ENCODE measurements at places on chromosomes 13 and 19.

DNA sequence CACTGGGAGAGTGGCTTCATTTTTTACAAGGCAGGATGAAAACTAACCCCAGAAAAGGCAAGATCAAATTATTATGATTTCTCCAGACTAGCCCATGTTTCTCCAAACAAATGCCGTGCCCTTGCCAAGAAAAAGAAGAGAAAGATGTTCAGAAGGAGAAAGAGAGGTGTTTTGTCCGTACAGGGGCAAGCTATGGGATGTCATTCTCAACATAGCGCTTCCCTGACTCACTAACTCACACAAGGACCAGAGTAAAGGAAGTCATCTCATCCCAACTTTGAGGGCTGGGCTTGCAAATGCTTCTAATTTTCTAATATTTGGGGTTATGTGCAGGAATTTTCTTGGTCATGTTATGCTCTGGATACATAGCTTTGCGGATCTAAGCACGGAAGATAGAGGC is 224.2 kb upstream of the MAB21L1 start:
- DNase-seq: no peak

GRCh38 chr13:37163641-37164265 is 58.3 kb upstream of the CSNK1A1L start:
- DNase-seq: no peak

DNA sequence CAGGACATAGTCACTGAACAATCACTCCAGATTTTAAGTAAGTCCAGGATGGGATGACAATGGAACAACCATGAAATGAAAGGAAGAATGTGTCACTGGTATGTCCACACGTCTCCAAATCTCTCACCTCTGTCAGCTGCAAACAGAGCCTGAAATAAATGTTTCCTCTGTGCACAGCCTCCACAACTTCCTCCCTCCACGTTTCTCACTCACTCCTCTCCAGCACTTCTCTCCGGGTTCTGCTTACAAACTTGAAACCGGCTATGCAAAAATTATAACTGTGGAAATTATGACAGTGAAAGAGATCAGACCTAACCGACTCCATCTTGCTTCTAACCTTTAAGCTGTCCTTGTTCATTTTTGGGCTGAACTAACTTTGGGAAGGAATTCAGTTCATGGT is 35.0 kb upstream of the ALOX5AP start:
- DNase-seq: no peak

DNA sequence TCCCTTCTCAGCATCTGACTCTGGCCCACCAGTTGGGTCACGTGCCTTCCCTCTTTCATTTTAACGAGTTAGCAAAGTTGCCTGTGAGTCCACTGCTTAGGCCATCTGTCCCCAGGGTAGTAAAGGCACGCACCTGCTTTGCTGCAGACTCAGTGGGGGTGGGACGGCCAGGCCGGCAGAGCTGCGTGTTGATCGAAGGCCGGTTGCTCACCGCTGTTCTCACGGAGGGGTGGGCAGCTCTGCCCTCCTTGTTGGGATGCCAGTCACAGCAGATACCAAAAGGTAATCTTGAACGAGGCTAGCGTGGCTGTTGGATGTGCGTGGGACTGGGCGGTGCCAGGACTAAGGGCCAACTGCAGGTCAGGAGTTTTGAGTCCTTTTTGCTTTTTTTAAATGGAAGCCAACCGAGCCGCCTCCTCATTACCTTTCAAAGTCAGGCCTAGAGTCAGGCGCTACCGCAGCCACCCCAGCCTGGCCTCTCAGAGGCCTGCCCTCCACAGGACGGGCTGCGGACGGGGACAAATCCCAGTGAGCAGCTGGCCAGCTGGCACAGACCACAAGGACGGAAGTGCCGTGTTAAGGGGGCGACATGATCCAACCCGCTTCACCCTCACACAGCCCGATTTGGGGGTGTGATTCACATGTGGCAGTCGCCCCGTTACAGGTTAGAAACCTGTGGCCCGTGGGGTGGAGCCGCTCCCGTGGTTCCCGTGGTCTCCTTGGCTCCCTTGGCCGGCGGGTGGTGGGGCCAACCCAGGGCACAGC is 20.6 kb downstream of the ADPRHL1 start:
- DNase-seq: no peak

DNA sequence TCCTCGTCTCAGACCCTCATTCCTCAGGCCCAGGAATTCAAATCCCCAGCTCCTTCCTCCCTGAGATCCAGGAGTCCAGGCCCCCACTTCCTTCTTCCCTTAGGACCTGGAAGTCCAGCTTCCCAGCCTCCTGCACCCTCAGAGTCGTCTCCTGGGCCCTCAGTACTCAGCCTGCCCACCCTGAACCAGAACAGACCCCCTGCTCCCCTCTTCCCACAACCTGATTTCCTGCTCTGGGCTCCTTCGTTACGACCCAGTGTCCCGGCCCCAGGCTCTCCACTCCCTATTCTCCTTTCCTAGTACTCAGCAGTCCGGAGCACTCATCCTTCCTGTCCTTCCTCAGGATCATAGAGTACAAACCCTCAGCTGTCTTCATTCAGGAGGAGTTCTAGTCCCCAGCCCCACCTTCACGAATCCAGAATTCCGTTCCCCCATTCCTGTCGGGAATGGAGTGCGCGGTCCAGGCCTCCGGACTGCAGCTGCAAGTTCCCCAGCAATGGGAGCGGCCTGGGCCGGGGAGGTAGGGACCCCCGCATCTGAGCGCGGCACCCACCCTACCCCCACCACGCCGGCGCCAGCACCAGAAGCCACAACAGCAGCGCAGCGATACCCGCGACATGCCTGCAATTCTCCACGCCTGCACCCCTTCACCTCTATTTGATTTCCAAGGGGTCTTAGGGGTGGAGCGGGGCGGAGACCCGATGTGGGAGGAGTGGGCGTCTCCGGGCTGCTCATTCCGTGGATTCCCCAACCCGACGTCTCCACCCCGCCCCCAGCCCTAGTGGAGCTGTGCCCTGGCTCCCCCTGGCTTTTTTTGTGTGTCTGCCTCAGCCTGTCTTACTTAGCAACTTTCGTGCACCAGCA is 12.7 kb downstream of the EGLN2 start:
- DNase-seq: no peak

DNA sequence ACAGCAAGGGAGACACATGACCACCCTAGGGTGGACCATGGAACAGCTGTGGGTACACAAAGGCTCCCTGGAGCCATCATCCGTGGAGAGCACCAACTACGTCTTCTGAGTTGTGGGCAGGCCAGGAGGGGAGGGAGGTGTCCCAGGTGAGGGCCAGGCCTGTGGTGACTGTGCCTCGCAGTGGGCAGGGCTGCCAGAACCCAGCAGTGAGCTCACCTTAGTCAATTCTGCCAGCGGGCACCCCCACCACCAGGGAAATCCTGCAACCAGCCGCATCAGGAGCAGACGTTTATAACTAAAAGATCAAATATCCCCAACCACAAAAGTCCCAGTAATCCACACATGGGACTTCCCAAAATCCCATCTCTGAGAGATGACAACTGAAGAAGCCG is 19.6 kb downstream of the ELL start:
- no peak for DNase-seq

DNA sequence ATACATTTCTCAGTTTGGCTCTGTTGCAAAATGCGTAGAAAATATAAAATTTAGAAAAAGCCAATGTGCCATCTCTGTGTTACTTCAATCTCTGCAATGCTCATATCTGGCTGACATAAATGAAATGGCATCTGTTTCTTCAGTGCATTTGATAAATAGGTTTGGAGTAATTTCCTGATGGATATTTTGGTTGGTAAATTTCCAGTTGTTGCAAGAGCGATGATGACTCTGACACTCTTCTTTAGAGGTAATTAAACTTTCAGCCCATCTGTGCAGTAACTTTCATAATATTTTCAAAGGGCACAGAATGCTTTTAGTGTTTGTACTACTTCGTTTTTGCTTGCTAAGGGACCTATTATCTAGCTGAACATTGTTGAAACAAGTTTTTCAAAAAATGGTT is 1286.4 kb downstream of the PCDH9 start:
- DNase-seq: no peak

GRCh38 chr19:35533201-35533821 is at the start of gene GAPDHS:
Gene GAPDHS, plus strand, starts transcription at chr19:35533456. Its CDS starts 72 bp downstream, at chr19:35533528.
- DNase-seq: no peak

DNA sequence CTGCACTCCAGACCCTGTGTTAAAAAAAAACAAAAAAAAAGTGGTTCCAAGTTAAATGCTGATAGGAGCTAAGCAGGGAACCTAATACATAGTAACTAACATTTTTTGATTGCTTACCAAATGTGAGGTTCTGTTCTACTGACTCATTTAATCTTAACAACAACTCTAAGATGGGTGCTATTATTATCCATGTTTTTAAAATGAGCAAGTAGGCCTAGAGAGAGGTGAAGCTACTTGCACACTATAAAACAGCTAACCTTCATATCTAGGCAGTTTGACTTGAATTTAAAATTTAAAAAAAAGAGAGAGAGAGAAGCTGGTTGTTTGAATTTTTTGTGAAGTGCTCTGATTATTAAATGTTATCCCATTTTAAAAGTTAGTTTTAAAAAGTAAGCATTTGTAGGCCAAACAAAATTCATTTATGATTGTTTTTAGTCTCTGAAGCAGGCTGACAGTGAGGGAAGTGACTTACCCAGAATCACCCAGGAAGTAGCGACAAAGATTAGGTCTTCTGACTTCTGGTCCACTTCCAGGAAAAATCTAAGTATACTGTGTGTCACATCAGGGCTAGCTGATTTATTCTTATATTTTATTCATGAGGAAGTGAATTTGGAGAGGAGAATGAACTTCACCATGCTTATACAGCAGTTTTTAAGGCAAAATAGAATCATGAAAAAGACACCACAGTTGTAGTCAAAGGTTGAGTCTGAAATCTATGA is 2.4 kb downstream of the SIGLECL1 start:
- no peak for DNase-seq

GRCh38 chr19:6458695-6459261 is 814 bp downstream of the SLC25A23 start:
- DNase-seq: no peak

DNA sequence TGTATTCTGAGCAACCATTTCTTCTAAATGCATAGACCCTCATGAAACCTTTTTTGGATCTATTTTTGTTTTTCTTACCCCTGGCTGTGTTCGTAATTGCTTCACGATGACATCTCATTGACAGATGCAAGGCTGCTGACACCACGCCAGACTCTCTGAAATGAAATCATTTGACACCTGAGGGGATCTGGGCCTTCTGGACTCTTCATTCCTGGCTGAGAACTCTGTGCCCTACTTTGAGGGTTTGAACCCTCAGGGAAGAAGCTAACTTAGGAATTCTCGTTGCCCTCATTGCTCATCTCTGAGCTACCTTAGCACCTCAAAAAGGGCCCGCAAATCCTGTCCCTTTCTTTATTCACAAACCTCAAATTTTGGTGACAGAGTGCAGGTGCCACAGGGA is 40.5 kb upstream of the NBEA start:
- no peak for DNase-seq

- DNase-seq: no peak
Measured at GRCh38 chr13:53907891-53908290, 879.3 kb downstream of the OLFM4 start.

DNA sequence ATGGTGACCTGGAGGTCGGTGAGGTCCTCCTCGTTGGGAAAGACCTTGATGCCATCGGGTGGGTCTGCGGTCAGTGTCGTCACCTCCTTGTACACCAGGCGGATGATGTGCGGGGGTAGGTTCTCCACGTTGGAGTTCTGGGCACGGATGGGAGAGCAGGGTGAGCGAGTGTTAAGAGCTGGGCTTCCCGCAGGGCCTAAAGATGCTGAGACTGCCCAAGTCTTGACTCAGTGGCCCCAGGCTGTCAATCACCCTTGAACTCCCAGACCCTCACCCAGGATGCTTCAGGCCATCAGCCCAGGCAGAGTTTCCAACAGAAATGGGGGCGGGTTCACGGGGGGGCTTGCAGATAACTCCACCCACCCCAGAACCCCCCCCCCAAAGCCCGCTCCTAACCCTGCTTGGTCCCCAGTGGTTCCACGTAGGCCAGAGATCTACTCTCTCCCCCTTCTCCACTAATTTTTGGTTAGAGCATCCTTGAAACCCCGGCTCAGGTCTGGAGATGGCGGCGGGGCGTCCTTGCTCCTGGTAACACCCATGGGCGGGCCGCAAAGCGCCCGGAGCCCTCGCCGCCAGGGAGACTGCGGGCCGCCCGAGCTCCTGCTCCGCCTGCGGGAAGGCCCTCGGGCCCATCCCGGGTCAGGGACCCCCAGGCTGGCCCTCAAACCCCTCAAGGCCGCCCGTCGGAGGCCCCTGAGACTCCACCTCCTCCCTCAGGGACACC is 600 bp downstream of the UBE2S start:
- DNase-seq: no peak

DNA sequence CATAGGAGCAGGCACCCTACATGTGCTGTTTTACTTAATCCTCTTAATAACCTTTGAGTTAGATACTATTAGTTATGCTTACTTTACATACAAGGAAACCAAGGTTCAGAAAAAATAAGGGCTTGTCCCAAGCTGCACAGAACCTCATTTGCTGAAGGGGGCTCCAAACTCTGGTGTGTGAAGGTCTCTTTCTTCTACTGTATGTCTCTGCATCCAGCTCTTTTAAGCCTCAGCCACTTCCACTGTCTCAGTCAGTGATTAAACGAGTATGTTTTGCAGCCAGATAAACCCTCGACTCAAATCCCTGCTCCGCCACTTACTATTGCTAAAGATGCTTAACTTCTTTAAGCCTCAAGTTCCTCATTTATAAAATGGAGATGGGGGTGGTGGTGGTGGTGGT is 112.4 kb upstream of the WASF3 start:
- no peak for DNase-seq

DNA sequence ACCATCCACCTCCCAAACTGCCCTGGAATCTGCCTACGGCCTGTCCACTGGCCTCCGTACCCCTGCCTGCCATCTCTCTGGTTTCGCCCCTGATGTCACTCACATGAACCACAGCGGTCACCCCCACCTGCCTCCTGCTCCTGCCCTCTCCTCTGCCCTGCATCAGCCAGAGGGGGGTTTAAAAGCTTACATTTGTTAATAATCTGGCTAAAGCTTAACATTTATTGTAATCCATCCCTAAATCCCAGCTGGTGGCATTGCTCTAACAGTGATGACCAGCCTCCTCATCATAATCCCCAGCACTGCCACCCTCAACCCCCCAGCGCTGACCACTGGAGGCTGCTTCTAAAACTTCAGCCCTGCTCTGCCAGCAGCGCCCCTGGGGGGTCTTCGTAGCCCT is 38.9 kb downstream of the DNM2 start:
- DNase-seq: no peak

GRCh38 chr13:21813844-21814243 is 143.0 kb downstream of the FGF9 start:
- DNase-seq: no peak

- DNase-seq: no peak
Measured at GRCh38 chr13:22880741-22881720, 299.7 kb upstream of the SGCG start.

DNA sequence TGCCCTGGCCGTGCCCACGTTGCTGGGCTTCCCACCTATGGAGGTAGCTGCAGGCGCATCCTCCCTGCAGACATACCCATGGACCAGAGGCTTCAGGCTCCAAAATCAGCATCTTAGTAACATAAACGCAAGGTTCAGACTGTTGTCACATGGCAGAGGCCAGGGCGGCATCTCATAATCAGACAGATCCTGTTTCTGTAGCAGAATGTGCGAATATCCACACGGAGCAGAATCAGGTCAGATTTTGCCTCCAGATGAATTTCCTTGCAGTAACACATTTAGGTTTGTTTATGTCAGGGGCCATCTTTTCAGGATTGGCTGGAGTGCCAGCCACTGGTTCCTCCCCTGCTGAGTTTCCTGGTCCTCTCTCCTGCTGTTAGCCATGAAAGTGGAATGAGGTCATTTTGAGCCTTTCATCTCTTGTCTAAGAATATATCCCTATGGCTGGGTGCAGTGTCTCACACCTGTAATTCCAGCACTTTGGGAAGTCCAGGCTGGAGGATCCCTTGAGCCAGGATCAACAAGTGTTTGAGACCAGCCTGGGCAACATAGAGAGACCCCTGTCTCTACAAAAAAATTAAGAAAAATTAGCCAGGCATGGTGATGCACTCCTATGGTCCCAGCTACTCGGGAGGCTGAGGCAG is 20.5 kb downstream of the SMARCA4 start:
- no peak for DNase-seq

All from amniotic stem cell (primary cell).